ENCODE measurements at places on chromosomes 5 and 9. TPM values are rescaled to one million over a fixed set of nuclear protein-coding genes. Genes with fewer than 3 reads are reported as not detected.

Gene TMEM215
- total RNA-seq = not detected

DNA sequence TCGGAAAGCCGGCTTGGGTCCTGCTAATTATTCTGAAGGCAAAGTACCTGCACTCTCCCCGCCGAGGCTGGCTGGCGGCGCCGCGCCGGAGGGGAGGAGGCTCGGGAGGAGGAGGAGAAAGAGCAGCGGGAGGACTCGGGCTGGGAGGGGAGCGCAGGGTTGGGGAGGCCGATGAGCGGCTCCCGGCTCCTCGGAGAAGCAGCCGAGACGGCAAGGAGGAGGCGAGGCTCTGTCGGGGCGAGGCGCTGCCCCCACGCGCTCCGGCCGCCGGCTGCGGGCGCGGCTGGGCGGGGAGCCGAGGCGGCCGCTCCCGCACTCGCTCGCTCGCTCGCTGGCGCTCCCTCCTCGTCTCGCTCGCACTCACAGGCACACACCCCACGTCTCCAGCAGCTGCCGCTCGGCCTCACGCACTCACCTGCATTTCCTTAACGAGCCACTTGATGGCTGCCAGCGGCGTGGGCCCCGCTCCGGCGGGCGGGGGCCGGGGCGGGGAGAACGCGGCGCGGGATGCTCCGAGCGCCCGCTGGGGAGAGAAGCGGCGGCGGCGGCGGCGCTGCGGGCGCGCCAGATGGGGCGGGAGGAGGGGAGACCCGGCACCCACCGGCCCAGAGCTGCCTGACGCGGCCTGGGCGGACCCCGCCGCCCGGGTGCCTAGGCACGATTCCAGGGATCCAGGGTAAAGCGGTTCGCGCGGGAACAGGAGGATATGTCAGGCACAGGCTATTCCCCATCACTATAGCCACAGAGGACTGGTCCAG, at the start of gene PTPRD:
Gene PTPRD (minus strand): TSS at position 362 of the 758 bp plus-strand sequence.
- H3K36me3 ChIP-seq = peaks cover 3% of the 10 kb centered on the region
- no peak within 1 kb of the TSS for H3K27ac ChIP-seq
- H3K27me3 ChIP-seq = peaks cover 46% of the 10 kb centered on the region
- peak within 1 kb of the TSS; percentile 69 for H3K4me3 ChIP-seq
- DNase-seq = peak; percentile 44
- peaks cover 4% of the 10 kb centered on the region for H3K4me1 ChIP-seq

GRCh38 chr5:158691631-158692255, 408.0 kb downstream of the EBF1 start:
- no peak for DNase-seq
- no peaks in the 10 kb centered on the region for H3K36me3 ChIP-seq
- H3K27ac ChIP-seq = no peak overlapping the region
- peaks cover 5% of the 10 kb centered on the region for H3K4me1 ChIP-seq

DNA sequence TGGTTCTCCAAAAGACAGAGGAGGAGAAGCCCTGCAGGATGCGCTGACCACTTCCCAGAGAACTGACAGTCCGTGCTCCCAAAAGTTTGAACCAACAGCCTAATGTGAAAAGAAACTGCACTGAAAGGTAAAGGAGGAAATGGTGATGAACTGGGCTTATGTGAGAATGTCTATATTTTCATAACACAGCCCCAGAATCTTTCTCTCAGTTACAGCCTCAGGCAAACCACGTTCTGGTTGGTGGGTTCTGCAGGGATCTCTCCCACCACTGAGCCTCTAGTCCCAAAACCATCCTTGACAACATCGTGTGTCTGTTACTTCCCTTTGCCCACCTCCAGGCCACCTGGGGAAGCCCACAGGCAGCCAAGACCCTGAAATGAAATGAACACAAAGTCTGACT, 23.9 kb downstream of the SPARC start:
- no peak overlapping the region for H3K4me3 ChIP-seq
- DNase-seq = no peak
- H3K27me3 ChIP-seq = no peaks in the 10 kb centered on the region
- H3K27ac ChIP-seq = no peak overlapping the region
- H3K36me3 ChIP-seq = no peaks in the 10 kb centered on the region
- H3K4me1 ChIP-seq = peaks cover 9% of the 10 kb centered on the region

Gene TERT
- 6.2 TPM for total RNA-seq

DNA sequence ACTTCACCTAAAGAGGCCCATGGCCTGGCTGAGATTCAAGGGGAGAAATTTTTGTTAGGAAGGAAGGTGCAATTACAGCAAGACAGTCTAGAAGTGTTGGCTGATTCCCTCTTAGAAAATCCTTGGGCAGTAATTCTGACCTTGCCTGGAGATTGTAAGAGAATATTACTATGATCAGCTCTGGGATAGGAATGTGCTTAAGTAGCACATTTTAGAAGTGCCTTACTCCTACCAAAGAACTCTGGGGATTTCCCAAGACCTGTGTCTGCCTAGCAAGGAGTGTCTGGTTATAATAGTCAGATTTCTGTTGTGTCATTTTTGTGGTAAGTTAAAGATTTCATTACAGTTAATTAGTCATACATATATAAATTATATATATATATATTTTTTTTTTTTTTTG, 52.3 kb downstream of the NLN start:
- no peak for DNase-seq
- peaks cover 20% of the 10 kb centered on the region for H3K36me3 ChIP-seq
- no peak overlapping the region for H3K4me3 ChIP-seq
- H3K27ac ChIP-seq = peak overlapping the region; percentile 66
- no peaks in the 10 kb centered on the region for H3K27me3 ChIP-seq

DNA sequence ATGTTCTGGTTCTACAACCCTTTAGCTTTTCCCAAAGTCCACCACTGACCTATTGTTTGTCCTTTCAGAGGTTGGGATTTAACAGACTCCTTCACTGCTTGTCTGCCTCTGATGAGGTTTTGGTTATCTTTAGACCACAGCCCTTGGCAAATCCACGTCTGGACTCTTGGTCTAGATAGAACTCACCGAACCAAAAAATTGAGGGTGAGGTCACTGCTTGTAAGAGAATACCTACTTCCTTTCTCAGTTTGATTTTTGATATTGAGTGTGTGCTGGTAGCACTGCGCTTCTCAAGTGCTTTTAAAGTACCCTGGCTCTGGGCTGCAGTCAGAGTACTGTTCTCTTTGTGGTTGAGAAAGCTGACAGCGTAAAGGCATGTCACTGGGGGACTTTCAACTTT, 61.7 kb downstream of the JMY start:
- H3K27ac ChIP-seq = no peak overlapping the region
- H3K36me3 ChIP-seq = peaks cover 7% of the 10 kb centered on the region
- H3K4me3 ChIP-seq = no peak overlapping the region
- peaks cover 5% of the 10 kb centered on the region for H3K4me1 ChIP-seq
- no peaks in the 10 kb centered on the region for H3K27me3 ChIP-seq
- DNase-seq = no peak

DNA sequence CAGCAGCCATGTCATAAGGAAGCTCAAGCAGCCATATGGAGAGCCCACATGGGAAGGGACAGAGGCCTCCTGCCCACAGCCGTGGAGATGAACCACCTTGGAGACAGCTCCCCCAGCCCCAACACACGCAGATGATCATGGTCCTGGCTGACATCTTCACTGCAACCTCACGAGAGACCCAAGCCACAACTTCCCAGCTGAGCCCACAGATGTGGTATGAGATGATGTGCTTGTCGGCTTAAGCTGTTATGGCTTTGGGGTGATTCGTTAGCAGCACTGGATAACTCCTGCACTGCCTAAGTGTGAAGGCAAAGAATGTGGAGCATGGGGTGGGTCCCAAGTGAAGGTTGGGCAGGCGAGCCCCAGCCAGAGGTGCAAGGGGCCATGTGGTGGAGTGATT, 163.4 kb downstream of the ERCC6L2 start:
- DNase-seq = no peak
- H3K36me3 ChIP-seq = peaks cover 17% of the 10 kb centered on the region
- H3K27me3 ChIP-seq = no peaks in the 10 kb centered on the region

Gene PCDHGB3
- total RNA-seq = not detected

DNA sequence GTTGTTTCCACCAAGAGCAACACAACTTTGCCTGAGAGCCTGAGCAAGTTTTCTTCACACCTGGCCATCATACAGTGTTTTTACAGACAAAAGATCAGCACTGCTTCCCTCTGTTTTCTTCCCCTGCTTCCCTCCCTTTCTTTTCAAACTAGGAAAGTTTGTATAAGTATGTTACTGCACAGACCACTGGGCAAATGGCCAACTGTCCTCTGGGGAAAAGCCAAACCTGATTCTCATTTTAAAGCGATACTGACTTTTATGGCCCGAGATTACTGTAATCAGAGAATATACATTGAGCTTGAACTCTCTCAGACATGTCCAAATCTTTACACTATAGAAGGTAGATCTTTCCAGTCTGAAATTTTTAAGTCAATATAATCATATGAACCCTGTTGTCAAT, 415.0 kb downstream of the NFIB start:
- DNase-seq = no peak
- no peaks in the 10 kb centered on the region for H3K4me1 ChIP-seq
- H3K36me3 ChIP-seq = no peaks in the 10 kb centered on the region
- H3K27ac ChIP-seq = no peak overlapping the region

DNA sequence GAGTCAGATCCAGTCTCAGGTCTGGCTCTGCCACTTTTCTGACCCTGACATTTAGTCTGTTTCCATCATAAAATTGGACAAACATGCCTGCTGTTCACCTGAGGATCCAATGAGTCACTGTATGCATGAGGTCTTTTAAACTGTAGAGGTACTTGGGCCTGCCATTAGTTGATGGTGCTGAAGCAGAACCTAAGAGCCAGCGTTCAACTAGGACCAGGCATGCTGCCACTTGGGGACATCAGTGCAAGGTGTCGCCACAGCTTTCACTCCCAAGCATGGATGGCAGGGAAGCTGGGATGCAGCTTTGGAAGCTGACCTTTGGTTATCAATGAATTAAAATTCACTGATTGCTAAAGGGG, 37.1 kb downstream of the NEUROG1 start:
- H3K4me3 ChIP-seq = no peak overlapping the region
- peaks cover 53% of the 10 kb centered on the region for H3K27me3 ChIP-seq
- no peak overlapping the region for H3K27ac ChIP-seq
- DNase-seq = no peak

- peaks cover 10% of the 10 kb centered on the region for H3K4me1 ChIP-seq
- H3K36me3 ChIP-seq = no peaks in the 10 kb centered on the region
- no peak overlapping the region for H3K27ac ChIP-seq
- H3K27me3 ChIP-seq = peaks cover 84% of the 10 kb centered on the region
These were observed 26.2 kb downstream of the LHX2 start for GRCh38 chr9:124037790-124038189.

Gene FOXD4L3
- 0.14 TPM for total RNA-seq

Gene EDIL3
- not detected for total RNA-seq

GRCh38 chr5:177369645-177370440, 12.1 kb downstream of the RGS14 start:
- H3K27ac ChIP-seq = peak overlapping the region; percentile 77
- peaks cover 21% of the 10 kb centered on the region for H3K36me3 ChIP-seq
- H3K4me1 ChIP-seq = peaks cover 62% of the 10 kb centered on the region
- H3K4me3 ChIP-seq = no peak overlapping the region
- no peaks in the 10 kb centered on the region for H3K27me3 ChIP-seq
- no peak for DNase-seq

Gene GABRA6
- total RNA-seq = not detected

DNA sequence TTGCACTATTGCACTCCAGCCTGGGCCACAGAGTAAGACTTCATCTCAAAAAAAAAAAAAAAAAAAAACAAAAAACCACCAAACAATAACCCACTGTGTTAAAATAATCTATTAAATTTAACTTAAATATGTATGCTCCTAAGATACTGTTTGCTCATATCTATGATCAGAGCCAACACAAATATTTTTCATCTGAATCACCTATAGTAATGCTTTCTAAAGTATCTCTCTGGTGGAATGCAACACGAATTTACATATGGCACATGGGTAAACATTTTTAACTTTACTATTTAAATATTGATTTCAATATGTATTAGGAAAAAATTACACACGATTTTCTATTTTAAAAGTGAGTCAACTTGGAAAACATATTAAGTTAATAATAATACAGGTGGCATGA, 196.4 kb downstream of the RFX3 start:
- no peaks in the 10 kb centered on the region for H3K27me3 ChIP-seq
- H3K4me1 ChIP-seq = no peaks in the 10 kb centered on the region
- DNase-seq = no peak

- no peak for DNase-seq
- H3K4me3 ChIP-seq = no peak overlapping the region
- no peak overlapping the region for H3K27ac ChIP-seq
These were observed 29.2 kb downstream of the CSNK1A1 start for GRCh38 chr5:149521739-149522685.

DNA sequence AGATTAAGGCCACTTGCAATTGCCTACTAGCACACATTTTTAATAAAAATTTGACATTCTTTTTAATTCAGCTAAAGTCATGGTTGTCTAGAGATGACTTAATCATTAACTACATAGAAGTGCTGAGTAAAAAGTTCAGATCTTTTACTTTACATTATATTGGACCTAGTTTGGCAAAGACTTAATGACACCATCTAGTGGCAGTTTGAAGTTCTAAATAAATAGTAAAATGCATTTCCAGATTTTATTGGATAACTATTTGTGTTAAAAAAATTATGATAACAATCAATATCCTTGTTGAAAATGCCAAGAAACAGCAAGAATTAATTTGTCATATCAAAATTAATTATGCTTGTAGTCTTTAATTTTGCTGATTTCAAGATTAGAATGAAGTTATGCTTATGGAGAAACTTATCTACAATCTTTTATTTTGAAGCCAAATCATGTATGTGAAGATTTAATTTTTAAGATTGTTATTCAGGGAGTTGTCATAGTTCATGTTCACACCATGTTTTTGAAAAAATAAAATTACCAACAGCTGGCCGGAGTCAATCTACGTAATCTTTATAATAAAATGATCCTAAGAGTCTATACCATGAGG, 69.6 kb upstream of the PJA2 start:
- H3K4me3 ChIP-seq = no peak overlapping the region
- H3K27ac ChIP-seq = no peak overlapping the region
- DNase-seq = no peak
- peaks cover 8% of the 10 kb centered on the region for H3K27me3 ChIP-seq
- H3K4me1 ChIP-seq = no peaks in the 10 kb centered on the region
- no peaks in the 10 kb centered on the region for H3K36me3 ChIP-seq

Gene ARL14EPL
- not detected for total RNA-seq

- DNase-seq = no peak
- no peaks in the 10 kb centered on the region for H3K27me3 ChIP-seq
- H3K36me3 ChIP-seq = no peaks in the 10 kb centered on the region
- no peaks in the 10 kb centered on the region for H3K4me1 ChIP-seq
- no peak overlapping the region for H3K27ac ChIP-seq
- no peak overlapping the region for H3K4me3 ChIP-seq
These were observed 1164.6 kb upstream of the CDH18 start for GRCh38 chr5:21152611-21153010.

Gene BARX1
- total RNA-seq = 2.9 TPM

Gene EQTN
- not detected for total RNA-seq

Gene DPYSL3
- 0.41 TPM for total RNA-seq

GRCh38 chr5:84393969-84394368, 9.3 kb upstream of the EDIL3 start:
- DNase-seq = no peak
- no peaks in the 10 kb centered on the region for H3K4me1 ChIP-seq
- H3K4me3 ChIP-seq = no peak overlapping the region
- H3K36me3 ChIP-seq = no peaks in the 10 kb centered on the region

Gene IFNA6
- total RNA-seq = not detected

GRCh38 chr5:138177941-138178515, 402 bp downstream of the BRD8 start:
- H3K4me3 ChIP-seq = no peak overlapping the region
- H3K4me1 ChIP-seq = peaks cover 21% of the 10 kb centered on the region
- H3K36me3 ChIP-seq = peaks cover 22% of the 10 kb centered on the region
- no peak overlapping the region for H3K27ac ChIP-seq

Gene FBP2
- total RNA-seq = not detected

Measured in activated naive CD8-positive, alpha-beta T cell treated with anti-CD3 and anti-CD28 coated beads for 36 hours (primary cell).